Right cardiac atrium (tissue), 5 donors: ENCODE measurements at places on chromosomes 5 and 9. TPM values are rescaled to one million over a fixed set of nuclear protein-coding genes. Genes with fewer than 3 reads are reported as not detected.

DNA sequence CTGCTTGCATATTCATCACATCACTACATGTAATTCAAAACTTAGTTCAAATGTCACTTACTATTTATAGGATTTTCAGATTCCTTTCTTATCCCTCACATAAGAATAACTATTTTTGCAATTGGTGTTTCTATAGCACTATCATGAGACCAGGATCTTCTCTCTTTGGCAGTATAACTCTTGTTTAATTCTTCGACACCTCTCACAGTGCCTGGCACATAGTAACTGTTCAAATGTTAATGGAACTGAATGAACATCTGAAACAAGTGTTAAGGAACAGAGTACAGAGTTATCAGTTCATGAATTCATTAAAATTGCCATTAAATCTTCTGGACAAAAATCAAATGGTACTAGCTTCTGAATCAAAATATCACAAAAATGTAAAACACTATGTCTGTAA is 40.0 kb downstream of the FBXL17 start:
- DNase-seq, result no peak

BTNL8 gene
- not detected for total RNA-seq

- DNase-seq, result peak; percentile 16
These were observed 7.6 kb upstream of the PRRC2B start for GRCh38 chr9:131386281-131386680.

DNA sequence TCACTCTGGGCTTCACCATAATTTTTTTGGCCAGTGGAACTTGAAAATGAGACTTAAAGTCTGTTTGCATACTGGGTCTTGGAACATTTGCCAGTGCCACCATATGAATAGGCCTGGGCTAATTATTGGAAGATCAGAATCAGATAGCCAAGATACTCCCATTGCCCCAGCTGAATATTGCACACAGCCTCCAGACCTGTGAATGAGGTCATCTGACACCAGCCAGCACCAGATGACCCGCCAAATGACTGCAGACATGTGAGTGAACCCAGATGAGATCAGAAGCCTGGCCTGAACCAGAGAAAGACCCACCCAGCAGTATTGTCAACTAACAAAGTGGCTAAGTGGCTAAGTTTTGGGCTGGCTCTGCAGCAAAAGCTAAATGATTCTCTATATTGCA is 220.5 kb upstream of the MPDZ start:
- DNase-seq, result no peak

GRCh38 chr5:68379275-68380036 is 163.9 kb downstream of the PIK3R1 start:
- DNase-seq, result no peak

- DNase-seq, result no peak
These were observed 35.7 kb upstream of the NTNG2 start for GRCh38 chr9:132125944-132126679.
